Inflammatory macrophage (primary cell): ENCODE measurements at places on chromosomes 7 and 10.

DNA sequence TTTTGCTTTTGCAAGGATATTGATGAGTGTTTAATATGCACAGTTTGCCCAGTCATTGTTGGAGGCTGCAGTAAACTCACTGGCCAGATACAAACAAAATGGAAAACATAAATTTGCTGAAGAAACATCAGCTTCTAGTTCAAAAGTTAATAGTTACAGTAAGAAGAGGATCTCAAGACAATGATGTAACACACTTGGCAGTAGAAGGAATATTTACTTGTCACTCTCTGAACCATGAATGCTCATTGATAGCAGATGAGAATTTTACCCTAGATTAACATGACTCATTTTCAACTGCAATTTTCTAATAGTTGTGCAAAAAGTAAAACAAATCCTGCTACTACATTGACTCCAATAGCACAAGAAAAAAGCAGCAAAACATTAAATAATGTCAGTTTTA, 47.7 kb downstream of the VWC2 start:
- DNase-seq: no peak

DNA sequence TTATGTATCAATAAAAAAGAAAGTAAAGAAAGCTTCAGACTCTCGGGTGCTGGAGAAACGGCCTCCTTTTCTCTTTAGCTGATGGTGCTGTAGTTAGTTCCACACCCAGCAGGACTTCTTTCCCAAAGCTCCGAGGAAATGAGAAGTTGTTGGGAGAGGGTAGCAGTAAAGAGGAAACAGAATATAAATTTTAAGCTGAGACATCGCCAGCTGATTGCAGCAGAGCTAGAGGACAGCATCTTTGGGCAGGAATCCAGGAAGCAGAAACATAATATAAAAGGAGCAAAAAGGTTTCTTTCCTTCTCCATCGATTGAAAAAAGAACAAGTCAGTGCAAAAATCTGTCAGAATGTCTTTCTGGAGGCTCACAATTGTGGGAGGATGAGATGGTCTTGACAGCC, 616.9 kb upstream of the FOXK1 start:
- DNase-seq: no peak

DNA sequence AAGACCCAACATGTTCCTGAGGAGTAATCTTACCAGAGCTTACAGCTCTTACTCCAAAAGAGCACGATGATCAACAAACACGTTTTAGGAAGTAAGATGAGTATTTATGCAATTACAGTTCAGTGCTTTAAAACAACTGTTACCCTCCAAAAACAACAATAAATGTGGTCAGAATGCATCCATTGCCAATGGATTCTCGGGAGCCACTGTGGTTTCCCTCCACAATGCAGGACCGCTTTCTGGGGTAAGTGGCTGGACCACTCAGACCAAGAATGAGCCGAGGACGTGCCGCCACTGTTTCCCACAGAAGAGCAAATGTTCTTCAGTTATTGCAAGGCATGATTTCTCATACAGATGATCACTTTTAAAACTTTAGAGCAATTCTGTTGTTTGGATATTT, 232.3 kb upstream of the MKLN1 start:
- DNase-seq: no peak

DNA sequence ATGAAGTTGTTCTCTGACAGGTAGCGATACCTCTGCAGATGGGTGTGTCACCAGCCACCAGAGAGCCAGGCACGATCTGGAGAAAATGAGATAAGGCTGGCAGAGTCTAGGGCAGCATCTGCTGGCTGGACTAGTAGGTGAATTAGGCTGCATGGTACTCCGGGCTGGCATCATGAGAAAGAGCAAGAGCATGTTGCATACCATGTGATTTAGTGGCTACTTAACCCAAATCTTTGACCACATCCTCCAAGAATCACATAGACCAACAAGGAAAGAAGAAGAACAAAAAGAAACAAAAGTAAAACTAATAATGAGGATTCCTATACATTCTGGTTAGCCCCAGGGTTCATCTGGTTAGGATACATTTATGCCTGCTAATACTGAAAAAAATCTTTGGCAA, 23.4 kb upstream of the FAM170B start:
- no peak for DNase-seq

DNA sequence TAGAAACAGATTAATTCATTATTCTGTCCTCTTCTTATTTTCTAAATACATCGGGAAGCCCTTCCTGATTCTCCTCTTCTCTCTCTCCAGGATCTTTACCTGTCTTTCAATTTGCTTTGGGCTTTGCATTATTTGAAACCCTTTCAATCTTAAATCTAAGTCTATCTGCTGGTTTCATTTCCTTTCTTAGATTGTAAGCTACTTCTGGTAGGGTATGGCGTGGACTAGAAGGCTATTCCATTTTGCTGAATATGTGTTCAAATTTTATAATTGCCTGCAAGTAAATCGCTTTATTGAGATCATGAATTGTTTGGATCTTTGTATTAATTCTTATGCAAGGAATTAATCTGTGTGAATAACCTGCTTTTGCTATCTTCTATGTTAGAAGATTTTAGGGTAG, 11.1 kb downstream of the STAM start:
- no peak for DNase-seq

DNA sequence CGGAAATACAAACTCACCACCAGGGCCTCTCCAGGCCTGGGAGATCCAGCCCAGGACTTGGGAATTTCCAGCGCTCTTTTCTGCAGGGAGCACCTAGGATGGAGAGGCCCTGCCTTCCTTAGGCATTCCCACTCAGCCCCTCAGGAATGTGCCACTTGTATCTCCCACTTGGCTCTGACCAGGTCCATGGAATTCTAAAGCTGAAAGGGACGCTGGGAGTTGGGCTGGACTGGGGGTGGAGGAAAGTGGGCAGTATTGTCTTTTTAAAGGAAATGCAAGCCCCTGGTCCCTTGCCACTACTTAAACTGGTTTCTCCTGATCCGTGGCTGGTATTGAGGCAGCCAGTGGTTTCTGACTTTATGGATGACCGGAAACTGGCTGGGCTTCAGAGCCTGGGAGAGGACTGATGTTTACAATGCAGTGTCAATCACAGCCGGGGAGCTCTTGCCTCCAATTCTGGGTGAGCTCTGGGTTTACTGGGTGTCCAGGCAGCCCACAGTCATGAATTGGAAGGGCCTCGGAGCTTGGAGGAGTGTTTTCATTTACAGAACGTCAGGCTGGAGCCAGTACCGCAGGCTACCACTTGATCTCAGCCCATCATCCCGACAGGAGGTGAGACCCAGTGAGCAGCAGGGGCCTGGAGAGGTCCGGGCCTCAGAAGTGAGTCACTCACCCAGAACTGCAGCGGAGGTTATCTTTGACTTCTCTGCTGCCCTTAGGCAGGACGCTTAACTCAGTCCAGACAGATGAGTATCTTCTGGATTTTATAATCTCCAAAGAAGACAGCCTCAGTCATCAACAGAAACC, 27.3 kb downstream of the AGAP3 start:
- DNase-seq: no peak

DNA sequence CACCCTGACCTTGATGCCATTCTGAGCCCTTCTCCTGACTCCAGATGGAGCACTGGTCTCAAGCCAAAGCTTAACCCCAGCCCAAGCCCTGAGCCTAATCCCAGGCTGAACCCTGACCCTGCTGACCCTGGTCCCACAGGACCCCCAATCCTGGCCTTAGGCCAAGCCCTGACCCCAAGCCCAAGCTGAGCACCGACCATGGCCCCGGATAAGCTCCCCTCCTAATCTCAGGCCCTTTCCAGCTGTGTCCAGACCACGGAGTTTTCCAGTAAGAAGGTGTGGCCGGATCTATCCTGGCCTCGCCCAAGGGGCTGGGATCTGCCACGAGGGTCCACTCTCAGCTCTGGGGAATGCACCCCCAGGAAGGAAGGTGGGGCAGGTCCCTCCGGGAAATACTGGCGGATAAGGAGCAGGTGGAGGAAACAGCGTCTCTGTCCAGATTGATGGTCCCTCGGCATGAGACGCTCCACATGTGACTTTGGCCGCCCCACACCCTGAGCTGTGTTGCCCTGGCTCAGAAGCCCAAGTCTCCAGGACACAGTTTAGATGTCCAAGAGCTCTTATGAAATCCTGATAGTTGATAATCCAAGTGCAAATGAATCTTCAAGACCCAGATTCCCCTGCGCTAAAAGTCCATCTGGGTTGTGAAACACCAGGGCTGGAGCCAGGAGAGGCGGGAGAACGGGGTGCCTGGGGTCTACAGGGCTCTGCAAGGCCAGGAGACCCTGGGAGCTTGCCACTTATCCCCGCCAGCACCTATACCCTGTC, 10.4 kb downstream of the ELN start:
- no peak for DNase-seq

DNA sequence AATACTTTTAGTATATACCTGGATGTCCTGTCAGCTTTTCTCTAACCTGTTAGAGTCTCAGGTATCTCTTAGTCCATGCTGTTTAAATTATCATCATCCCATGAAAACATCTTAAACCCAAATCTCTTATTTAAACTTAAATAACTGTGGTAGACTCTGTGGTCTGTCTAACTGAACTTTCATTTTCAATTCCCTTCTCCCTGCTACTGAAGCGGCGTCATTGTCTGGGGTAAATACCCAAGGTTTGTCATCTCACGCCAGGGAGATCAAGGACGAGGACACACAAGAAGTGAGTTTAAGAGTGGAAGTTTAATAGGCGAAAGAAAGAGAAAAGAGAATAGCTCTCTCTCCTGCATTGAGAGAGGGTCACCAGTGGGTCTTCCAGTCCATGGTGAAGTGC, 804.4 kb upstream of the CELF2 start:
- DNase-seq: no peak

DNA sequence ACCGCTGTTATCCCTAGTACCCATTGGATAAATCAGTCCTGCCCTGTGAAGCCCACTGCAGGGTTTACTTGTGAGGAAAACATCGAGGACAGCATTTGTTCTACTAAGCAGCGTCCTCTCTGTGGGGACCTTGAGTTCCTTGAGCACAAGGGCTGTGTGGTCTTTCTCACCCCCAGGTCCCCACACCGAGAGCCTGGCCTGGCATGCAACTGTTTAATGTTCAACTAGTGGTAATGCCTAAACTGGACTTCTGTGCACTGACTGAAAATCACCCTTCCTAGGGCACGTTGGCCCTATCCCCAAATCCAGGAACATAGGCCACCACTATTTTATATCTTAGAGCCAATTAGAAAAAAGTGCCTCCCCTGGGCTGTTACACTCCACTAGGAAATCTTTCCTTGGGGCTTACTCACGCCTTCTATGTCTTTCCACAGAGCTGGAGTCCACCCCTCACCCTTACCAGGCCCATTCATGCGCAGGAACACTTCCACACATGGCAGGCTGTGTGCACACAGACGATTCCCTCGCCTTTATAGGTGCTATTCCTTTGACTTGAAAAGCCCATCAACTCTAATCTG, 1.7 kb upstream of the TMEM213 start:
- no peak for DNase-seq

DNA sequence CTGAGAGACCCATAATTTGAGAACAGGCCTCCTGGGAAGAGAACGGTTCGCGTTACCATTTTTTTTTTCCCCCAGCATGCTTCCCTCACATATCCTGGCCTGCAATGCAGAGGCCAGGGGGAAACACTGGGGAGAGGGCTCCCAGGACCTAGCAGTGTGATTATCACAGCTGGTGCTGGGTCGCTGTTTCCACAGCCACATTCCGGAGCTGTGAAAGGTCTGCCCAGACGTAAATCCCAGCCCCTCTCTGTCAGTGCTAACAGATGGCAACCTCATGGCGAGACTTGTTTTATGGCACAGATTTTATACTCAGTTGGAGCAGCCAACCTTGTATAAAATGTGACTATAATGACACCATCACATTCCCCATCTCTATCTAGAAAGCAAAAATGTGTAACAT, 150.5 kb downstream of the PLXDC2 start:
- no peak for DNase-seq

DNA sequence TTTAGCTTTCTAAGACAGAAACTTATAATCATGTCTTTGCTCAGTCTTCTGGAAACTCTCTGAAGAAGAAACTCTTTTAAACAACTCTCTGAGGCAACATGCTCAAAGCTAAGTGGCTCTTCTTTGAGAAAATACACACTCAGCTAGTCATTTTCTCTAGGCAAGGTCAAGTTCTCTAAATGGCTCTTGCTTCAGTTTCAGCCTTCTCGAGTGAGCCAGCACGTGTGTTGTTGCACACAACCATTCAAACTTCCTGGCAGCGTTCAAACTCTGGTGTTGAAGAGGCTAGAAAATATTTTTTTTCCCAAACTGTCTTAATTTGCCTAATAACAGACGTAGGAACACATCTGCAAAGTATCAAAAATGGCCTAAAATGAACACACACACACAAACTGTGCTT, 129.1 kb downstream of the THSD7A start:
- no peak for DNase-seq

- DNase-seq: no peak
Measured at GRCh38 chr7:108328174-108328651, 128.0 kb downstream of the NRCAM start.

DNA sequence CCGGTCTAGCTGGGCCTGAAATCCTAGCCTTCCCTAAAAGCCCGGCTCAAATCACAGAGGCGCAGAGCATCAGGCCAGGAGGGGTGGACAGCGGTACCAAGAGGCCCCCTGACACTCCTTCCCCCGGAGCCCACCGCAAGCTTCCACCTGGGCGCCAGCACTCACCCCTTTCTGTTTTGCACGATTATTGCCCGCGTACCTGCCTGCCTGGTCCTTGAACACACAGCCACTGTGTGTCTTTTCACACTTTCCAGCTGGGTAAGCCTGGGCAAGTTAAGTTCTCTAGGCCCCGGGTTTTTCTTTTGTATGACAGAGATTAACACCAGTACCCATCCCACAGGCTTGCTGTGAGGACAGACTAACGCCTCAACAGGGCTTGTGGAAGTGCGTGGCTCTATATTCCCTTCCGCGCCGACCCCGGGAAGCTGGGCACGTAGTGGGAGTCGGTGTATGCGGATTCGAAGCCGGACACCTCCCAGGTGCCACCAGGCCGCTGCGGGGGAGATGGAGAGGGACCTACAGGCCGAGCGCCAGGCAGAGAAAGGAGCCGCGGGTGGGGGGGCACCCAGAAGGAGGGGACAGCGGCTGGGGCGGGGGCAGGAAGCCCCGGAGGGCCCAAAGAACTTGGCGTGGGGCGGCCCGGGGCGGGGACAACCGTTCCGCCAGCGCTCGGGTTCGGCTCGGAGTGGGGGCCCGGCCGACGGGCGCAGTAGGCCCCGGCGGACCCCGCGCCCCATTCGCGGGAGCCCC, 792 bp downstream of the ZNF746 start:
- DNase-seq: peak; percentile 10

- DNase-seq: no peak
Measured at GRCh38 chr7:3835109-3835508, 534.1 kb downstream of the SDK1 start.

GRCh38 chr10:5976512-5977470, 552 bp downstream of the IL15RA start:
- DNase-seq: peak; percentile 24

DNA sequence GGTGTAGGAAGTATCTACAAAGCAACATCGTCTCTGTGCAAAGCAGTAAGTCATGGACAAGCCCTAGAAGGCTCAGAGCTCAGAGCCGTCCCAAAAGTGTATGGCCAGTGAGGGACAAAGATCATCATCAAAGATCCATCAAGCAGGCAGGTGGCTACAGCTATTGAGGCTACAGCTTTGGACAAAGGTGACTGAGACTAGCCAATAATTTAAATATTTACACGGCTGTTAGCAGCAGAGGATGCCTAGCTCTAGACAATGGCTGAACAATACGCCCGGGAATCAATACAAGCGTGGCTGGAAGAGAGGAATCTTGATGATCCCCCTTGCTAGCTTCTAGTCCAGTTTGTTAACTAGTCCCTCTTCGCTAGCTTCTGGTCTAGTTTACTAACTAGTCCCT, 17.9 kb downstream of the NMT2 start:
- DNase-seq: no peak
